ENCODE measurements at places on chromosomes 5 and 9.

- no peak for DNase-seq
Measured at GRCh38 chr9:87673446-87674120, 52.3 kb upstream of the CTSL start.

GRCh38 chr9:19114680-19115270, 12.1 kb upstream of the HAUS6 start:
- DNase-seq, result no peak

DNA sequence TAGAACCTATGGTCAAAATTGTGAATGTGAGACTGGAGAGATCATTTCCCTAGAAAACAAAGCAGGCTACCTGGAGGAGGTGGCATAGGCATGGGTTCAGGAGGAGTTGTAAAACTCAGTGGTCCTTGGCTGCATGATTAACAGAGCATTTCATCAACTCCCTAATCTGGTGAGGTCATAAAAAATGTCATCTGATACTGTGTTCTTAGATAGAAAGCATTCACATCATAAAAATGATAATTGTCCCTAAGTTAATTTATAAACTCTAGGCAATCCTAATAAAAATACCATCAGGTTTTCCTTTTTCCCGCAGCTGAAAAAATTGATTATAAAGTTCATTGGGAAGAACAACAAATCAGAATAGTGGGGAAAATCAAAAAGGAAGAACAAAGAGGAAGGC, 60.6 kb upstream of the GALNT10 start:
- DNase-seq, result no peak

DNA sequence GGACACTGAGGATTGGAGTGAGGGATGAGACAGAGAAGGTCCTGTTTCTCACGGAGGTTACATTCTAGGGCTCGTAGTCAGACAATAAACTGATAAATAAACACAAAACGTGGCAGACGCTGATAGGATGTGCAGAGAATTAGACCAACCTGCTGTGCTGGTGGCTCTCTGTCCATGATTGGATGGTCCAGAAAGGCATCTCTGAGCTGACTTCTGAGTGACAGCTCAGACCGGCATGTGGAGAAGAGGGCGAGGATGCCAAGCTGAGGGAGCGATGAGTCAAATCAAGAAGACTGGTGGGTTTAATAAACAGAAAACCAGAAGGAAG, 132.3 kb upstream of the TAF11L2 start:
- no peak for DNase-seq

GRCh38 chr5:94024620-94025019, 283.2 kb upstream of the POU5F2 start:
- no peak for DNase-seq

GRCh38 chr5:60437308-60437707, 262.7 kb downstream of the DEPDC1B start:
- no peak for DNase-seq

GRCh38 chr5:79495311-79495710, 18.6 kb downstream of the HOMER1 start:
- no peak for DNase-seq

DNA sequence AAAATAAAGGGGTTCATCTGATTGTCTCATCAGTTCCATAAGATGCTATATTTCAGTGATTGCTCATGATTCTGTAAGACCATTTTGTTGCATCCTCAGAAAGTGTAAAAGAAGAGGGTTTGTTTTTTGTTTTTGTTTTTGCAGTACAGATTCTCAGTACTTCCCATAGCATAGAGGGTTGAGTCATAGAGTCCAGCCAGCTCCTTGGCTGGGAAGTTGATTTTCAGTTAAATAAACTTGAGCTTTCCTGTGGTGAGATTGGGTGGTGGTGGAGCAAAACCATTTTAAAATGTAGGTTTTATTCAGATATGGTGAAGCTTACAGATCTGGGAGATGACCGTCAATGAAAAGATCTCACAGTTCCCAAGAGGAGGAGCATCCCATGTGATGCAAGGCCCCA, 48.2 kb downstream of the DAPK1 start:
- no peak for DNase-seq

- DNase-seq, result no peak
Measured at GRCh38 chr5:4661326-4661725, 478.8 kb upstream of the ADAMTS16 start.

GRCh38 chr5:108222011-108222410, 159.9 kb downstream of the FBXL17 start:
- no peak for DNase-seq

- DNase-seq, result no peak
Measured at GRCh38 chr5:111950660-111951059, 193.7 kb upstream of the NREP start.

DNA sequence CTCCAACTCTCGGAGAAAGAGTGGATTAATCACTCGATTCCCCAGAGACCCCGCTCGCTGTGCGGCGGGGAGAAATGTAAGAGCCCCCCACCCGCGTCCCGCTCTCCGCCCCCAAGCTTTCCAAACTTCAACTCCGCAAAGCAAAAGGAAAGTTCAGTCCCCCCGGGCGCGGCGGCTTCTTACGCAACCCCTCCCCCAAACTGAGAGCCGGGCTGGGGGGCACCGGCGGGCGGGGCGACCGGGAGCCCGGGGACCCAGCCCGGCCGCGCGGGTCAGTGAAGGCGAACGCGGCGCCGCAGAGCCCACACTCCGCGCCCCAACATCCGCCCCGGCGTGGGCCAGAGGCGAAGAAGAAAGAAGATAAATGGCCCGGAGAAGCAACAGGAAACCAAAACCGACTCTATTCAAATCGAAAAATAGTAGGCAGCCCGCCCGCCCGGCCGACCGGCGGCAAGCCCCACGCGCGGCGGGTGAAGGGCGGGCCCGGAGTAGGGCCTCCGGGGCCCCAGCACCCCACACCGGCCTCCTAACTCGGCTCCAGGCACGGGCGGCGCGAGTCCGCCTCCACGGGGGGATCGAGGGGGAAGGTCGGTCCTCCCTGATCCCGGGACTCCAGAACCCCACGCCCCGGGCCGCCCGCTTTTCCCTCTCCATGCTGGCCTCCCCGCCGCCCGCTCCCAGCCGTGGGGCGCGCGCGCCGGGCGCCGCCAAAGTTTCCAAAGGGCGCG, 720 bp downstream of the NOTCH1 start:
- DNase-seq, result no peak

GRCh38 chr9:84701801-84702200, 32.3 kb downstream of the NTRK2 start:
- DNase-seq, result no peak

DNA sequence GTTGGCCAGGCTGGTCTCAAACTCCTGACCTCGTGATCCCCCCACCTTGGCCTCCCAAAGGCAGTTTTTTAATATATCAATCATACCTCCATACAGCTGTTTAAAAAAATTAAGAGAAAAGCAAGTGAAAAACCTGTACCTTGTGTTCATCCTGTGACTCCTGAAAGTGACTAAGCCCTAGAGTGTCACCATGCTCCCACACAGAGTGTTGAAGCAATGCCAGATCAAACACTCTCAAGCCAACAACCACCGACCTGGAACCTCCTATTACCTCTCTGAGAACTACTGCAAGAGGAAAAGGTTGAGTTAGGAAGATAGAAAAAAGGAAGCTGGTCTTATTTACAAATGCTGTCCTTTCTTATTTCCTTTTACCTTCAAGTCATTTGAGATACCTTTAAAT, 123.5 kb downstream of the RASEF start:
- DNase-seq, result no peak

- DNase-seq, result peak; percentile 34
Measured at GRCh38 chr5:149550268-149550583, 1.0 kb downstream of the CSNK1A1 start.

Measured in CD4-positive, alpha-beta T cell treated with Interferon alpha-2 for 1 hour (primary cell).